ENCODE measurements at places on chromosomes 1 and 21.

GRCh38 chr1:228276174-228276831, 68.5 kb downstream of the OBSCN start:
- DNase-seq, result no peak

DNA sequence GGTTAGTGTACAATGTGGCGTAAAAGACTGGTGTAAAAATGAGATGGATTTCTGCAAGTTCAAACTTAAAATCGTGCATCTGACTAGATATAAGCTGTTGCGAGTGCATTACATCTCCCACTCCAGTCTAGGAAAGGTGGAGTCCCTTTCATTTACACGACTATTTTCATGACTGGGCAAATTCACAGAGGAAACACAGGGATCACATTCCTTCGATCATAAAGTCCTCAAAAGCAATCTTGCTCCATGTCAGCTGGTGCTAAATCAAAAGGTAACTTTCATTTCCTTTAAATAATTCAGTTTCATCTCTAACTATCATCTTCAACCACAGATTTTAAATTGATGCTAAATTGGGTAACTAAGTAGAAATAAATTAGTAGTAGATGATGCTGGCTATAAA, 100.0 kb downstream of the HLCS start:
- DNase-seq, result no peak

GRCh38 chr1:82823876-82824275, 1023.1 kb downstream of the ADGRL2 start:
- no peak for DNase-seq

DNA sequence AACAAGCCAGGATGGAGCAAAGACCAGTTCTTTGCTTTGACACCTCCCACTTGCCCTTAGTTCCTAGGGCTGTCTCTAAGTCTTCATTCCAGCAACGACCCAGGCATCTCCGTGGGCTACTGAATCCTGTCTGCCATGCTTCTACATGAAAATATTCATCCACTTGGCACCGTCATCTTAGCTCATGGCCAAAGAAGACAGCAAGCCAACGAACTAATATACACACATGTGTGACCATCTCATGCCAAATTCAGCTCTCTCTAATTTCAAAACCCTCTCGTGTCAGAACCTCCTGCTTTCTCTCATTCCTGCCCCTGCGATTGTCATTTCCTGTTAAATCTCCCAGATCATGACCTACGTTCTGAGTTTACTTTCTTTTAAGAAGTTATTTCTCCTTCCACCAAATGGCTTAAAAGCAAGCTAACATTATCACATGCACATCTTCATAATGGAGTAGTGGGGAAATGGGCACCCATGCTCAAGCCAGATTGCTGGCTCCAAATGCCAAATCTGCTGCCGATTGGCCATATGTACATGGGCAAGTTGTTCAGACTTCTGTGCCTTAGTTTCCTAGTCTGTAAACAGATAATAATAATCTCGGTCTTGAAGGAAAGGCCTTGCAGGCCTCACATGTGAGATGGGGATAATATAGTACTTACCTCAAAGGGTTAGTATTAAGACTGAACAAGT, 373.4 kb downstream of the USH2A start:
- no peak for DNase-seq

DNA sequence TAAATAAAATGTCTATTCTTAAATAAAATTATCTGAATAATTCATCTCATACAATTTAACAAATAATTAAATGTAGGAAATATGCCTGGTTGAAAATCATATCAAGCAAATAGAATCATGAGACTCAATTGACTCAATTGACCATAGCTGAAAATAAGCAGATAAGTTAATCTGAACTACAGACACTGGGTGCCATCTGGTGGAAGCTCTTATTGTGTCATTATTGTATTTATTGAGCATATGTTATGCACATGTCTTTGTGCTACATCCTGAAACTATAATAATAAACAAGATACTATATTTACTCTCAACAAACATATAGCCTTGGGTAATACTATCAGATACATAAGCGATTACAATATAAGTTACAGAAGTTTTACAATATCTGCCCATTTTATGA, 41.0 kb downstream of the BRINP3 start:
- peak; percentile 58 for DNase-seq

- DNase-seq, result peak; percentile 97
Measured at GRCh38 chr1:109214695-109215623, 1.2 kb downstream of the SARS1 start.

DNA sequence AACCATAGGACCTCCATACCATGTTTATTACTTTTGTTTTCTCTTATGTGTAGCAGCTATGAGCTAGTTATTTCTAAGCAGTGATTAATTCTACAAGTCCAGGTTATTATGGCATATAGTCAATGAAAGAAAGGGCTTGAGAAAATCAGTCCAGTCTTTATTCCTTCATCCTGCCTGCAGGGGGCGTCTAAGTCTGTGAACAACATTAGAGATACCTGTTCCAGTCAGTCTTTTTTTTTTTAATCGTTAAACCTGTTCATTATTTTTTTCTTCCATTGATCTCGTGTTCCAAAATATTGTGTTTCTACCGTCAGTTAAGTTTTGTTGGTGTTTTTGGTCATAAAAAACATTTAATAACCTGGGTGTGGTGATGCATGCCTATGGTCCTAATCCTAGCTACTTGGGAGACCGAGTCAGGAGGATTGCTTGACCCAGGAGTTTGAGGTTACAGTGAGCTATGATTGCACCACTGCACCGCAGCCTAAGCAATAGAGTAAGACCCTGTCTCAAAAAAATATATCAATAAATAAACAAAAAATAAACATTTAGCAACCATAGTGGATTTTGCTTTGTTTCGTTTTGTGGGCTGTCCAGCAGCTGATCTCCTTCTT, 29.4 kb upstream of the CD2 start:
- DNase-seq, result peak; percentile 70

DNA sequence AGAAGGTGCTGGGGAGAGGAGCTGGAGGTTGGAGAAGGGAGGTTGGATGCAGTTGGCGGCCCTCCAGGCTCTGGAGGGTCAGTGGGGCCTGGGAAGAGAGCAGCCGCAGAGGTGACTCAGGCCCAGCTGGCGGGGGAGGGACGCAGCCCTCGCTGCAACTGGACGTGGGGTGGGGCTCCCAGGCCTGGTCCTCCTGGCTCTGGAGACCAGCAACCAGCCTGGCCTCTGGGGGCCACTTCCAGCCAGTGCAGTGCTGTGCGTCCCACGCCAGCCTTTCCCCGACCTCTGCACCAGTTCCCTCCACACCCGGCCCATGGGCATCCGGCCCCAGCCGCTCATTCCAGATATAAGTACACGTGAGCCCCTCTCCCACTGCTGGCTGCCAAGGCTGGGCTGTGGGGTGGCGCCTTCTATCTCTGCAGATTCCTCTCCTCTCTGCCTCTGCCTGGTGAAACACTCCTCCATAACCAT, 38.0 kb upstream of the COL18A1 start:
- peak; percentile 91 for DNase-seq

DNA sequence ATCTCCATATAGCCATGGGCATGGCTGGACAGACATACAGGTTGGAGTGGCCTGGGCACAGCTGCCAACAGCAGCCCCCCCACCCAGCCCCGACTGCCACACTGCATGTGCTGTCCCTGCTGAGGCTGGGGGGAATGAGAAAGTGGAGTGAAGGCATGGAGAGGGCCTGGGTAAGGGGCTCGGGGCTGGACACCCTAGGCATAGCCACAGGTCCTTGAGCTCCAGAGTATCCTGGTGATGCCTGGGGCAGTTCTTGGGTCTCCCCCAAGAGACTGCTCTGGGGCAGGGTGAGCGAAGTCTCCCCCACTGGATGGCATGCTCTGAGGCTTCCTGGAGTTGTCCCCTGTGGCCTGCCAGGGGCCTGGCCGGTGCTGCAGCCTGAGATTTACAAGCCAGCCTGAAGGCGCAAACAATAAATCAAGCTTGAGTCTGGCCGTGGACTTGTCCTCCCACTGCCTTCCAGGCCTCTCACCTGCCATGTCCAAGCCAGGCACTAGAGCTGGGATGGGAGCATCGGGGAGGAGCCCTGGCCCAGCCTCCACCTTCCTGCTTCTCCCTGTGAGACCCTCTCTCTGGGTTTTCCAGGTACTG, 53.6 kb downstream of the FOXO6 start:
- no peak for DNase-seq

GRCh38 chr1:25009671-25010262, 79.7 kb upstream of the RUNX3 start:
- DNase-seq, result no peak

- no peak for DNase-seq
Measured at GRCh38 chr1:12761781-12762180, 11.8 kb upstream of the PRAMEF12 start.

DNA sequence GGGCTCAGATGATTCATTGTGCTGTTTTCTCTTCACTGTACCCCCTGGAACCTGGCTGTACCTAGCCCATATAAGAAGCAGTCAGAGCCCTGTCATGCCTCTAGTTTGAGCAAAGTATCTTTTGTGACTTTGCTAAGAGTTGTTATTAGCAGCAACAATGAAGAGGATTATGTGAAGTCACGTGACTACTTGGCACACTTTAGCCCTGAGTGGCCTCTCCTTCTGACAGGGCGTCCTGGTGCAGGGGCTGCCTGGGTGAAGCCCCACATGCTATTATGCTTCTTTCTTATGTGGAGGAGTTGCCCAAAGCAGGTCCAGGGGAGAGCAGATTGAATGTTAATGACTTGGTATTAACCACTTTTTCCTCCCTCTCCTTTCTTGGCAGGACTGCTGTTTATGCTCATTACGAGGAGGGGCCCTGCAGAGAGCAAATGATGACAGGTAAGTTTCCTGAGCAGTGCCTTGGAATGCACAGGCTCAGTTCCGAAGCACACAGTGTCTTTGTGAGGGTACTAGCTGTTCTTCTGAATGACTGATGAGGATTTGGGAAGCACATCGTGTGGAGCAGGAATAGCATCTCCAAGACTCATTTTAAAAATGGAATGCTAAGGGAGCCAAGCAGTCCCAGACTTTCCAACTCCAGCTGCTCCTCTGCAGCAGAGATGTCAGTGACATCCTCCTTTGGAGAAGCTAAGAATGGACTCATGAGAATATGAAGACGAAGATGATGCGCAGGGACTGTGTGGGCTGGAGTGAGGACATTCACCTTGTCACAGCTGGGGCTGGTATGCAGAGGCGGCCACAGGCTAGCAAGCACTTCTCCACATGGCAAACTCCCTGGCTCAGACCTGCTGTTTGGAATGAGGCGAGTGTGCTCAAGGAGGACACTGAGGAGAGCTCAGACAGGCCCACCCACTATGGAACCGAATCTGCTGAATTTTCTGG, 15.2 kb upstream of the ST3GAL3 start:
- no peak for DNase-seq

- DNase-seq, result peak; percentile 22
Measured at GRCh38 chr1:59105548-59106507, 191.1 kb upstream of the FGGY start.

DNA sequence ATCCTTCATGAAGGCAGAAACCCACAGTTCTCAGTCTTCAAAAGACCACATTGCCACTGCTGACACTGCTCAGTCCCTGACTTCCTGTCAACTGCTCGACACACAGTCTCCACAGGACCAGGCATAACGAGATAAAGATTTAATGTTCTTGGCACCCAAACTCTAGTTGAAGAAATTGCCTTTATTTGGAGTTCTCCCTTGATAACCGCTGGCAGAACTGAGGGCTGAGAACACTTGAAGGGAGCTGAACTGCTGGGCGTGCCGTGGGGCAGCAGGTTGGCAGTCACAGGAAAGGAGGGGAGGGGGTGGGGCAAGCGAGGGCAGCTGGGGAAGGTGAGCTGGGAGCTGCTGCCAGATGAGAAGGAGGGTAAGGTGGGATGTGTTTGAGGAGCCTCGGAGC, 15.9 kb downstream of the HENMT1 start:
- DNase-seq, result no peak

DNA sequence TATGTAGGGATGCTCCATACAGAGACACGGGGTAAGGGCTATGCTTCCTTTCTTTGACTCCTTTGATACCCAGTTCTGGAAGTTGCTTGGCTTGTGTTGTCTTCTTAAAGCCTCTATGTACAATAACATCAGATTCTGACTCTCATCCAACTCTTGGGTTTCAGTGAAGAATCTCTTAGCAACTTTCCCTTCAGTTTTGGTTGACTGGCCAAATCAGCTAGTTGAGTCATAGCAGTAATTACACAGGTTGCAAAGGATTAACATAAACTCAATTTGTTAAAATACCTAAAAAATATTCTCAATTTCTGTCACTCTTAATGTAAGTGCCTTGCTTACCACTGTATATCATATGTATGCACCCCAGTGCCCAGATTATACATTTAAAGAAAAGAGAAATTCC, 9.2 kb downstream of the CD1E start:
- no peak for DNase-seq

- DNase-seq, result no peak
Measured at GRCh38 chr1:150791585-150791984, 16.5 kb downstream of the CTSK start.

- no peak for DNase-seq
Measured at GRCh38 chr1:26779098-26779668, 8.6 kb upstream of the PIGV start.

- peak; percentile 47 for DNase-seq
Measured at GRCh38 chr1:173503391-173503790, 26.3 kb downstream of the PRDX6 start.

GRCh38 chr1:41608211-41608610, 123.7 kb upstream of the EDN2 start:
- peak; percentile 66 for DNase-seq

- DNase-seq, result no peak
Measured at GRCh38 chr1:221992427-221992826, 250.5 kb upstream of the DUSP10 start.

- no peak for DNase-seq
Measured at GRCh38 chr1:205547936-205548827, 43.7 kb downstream of the CDK18 start.

DNA sequence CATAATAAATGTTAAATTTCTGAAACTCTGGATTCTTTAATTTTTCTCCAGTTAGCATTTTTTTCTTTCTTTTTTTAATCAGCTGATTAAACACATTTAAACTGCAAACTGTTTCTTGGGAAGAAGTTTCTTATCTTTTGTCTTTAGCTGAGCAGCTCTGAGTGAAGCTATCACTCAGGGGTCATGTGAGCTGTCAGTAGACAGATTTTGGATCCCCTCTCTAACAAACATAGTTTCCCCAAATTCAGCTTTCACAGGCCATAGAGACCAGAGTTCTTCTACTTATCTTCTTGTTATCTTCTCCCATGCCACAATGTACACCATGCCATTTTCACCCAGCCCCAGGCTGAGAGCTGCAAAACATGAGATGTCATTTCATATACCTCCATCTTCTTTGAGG, 148.9 kb downstream of the CDC42BPA start:
- DNase-seq, result no peak

DNA sequence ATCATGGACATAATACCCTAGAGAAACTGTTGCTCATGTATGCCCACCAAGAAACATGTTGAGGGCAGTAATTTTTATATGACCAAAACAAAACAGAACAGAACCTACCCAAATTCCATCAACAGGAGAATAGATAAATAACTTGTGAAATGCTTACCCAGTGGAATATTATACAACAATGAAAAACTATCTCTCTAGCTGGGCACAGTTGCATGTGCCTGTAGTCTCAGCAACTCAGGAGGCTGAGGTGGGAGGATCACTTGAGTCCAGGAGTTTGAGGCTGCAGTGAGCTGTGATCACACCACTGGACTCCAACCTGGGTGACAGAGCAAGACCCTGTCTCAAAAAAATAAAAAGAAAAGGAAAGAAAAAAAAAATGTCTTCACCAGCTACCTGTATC, 37.6 kb upstream of the RCSD1 start:
- DNase-seq, result no peak

- peak; percentile 49 for DNase-seq
Measured at GRCh38 chr1:147723691-147724323, 36.6 kb downstream of the GJA5 start.
